ENCODE measurements at places on chromosomes 3 and 15. TPM values are rescaled to one million over a fixed set of nuclear protein-coding genes. Genes with fewer than 3 reads are reported as not detected.

EIF2B5 gene
- total RNA-seq, result 37.4 TPM

NMB gene
- total RNA-seq, result 0.53 TPM

PLCB2 gene
- not detected for total RNA-seq

SLC9C1 gene
- total RNA-seq, result not detected

TGM5 gene
- 0.14 TPM for total RNA-seq

CPLX3 gene
- not detected for total RNA-seq

EFCC1 gene
- total RNA-seq, result 0.29 TPM

THRB gene
- not detected for total RNA-seq

SI gene
- not detected for total RNA-seq

USP4 gene
- total RNA-seq, result 13.5 TPM

DNA sequence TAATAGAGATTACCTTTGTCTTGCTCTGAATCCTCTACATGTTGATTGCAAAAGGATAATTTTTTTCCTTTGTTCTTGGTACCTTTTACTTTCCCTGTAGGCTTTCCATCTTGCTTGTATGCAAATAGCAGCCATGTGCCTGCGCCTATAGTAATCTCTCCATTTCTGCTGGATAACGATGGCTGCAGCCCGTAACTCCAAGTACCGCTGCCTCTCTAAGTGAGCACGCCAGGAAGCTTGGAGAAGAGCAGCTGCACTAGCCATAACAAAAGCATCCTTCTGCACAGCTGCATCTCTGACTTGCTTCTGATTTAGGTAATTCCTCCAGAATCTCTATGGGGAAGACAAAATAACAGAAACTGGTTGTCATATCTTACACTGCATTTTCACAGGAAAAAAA is 89.3 kb downstream of the NR2E3 start:
- no peak for DNase-seq

GRCh38 chr3:111737047-111737705 is 121.9 kb upstream of the PHLDB2 start:
- DNase-seq, result no peak

- DNase-seq, result no peak
Measured at GRCh38 chr15:38307861-38308641, 55.4 kb downstream of the SPRED1 start.

GRCh38 chr15:74291101-74292071 is 55.3 kb downstream of the CCDC33 start:
- DNase-seq, result peak; percentile 92

DNA sequence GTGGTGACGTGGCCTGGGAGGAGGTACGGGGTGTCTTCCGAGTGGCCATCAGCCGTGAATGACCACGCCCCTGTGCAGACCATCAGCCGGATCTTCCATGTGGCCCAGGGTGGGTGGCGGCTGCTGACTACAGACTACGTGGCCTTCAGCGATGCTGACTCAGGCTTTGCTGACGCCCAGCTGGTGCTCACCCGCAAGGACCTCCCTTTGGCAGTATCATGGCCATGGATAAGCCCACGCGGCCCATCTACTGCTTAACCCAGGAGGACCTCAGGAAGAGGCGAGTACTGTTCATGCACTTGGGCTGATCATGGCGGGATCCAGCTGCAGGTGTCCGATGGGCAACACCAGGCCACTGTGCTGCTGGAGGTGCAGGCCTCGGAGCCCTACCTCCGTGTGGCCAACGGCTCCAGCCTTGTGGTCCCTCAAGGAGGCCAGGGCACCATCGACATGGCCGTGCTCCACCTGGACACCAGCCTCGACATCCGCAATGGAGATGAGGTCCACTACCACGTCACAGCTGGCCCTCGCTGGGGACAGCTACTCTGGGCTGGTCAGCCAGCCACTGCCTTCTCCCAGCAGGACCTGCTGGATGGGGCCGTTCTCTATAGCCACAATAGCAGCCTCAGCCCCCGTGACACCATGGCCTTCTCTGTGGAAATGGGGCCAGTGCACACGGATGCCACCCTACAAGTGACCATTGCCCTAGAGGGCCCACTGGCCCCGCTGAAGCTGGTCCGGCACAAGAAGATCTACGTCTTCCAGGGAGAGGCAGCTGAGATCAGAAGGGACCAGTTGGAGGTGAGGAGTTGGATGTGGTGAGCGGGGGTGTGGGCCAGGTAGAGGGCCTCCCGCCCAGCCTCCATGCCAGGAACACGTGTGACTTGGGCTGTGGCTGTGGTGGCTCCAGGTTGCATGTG is 178.4 kb downstream of the TBC1D2B start:
- DNase-seq, result no peak

GRCh38 chr15:38609097-38609738 is 44.6 kb upstream of the RASGRP1 start:
- DNase-seq, result no peak

- no peak for DNase-seq
Measured at GRCh38 chr3:124765197-124765840, 35.1 kb downstream of the UMPS start.

DNA sequence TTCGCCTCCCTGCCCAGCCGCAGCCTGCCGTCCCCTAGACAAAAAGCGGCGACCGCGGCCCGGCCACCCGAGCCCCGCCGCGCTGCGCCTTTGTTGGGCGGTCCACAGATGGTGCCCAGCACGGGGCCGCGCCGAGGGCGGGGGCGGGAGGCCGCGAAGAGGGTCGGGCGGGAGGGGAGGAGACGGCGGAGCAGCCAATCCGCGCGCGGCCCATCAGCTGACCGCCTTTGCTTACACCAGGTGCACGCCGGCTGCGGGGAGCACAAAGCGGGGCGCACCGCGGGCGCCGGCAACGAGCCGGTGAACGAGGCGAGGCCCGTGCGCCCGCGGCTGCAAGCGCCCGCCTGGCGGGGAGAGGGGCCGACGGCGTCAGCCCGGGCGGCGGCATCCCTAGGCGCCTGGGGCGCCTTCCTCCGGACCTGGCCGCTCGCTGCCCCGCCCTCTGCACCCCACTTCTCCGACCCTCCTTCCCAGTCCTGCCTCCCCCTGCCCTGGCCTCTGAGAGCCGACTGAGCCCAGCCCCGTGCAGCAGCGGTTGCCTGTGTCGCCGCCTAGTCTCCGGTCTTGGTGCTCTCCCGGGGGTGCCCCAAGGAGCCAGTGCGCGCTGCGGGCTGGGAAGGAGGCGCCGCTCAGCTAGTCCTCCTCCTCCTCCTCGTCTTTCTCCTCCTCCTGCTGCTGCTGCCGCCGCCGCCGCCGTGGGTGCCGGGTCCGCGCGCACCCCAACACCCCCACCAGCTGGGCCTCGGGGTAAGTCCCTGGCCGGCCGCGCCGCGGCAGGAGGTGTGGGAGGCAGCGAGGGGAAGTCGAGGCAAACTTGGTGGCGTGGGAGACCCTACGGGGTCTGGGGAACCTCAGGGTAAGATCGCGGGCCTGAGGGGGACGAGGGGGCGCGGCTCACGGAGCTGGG is at the start of gene LRRN1:
Gene LRRN1 (plus strand): TSS at position 259 of the 907 bp plus-strand sequence. CDS start 45,211 bp downstream, outside the sequence.
- peak; percentile 16 for DNase-seq

DNA sequence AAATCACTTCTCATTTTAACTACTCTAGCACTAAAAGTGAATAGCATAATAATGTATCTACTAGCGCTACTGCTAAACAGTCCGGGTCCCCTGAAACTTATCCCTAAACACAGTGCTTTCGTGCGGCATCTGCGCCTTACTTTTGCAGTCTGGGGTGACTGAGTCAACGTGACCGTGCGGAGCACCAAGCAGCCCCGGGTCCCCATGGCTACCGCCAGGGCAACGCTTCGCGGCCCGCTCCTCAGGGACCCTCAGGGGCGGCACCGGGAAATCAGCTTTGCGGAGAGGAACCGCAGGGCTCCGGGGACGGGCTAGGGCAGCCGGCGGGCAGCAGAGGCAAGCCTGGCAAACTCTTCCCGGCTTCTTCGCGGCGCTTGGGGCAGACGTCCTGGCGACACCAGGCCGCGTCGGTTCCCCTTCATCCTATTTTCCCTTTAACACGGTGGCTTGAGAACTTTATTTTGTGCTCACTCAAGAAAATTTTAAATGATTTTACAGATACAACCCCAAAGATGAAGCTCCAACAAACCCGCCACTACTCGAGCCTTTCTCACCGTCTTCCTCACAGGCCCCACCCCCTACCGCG is 757 bp upstream of the DIPK2A start:
- DNase-seq, result peak; percentile 35

GRCh38 chr3:16301507-16301906 is 36.5 kb downstream of the OXNAD1 start:
- DNase-seq, result no peak

GRCh38 chr3:88758676-88759075 is 348.7 kb upstream of the EPHA3 start:
- no peak for DNase-seq

GRCh38 chr3:182981038-182981380 is 671 bp upstream of the DCUN1D1 start:
- DNase-seq, result no peak

GRCh38 chr3:74001436-74001835 is 376.7 kb upstream of the PDZRN3 start:
- DNase-seq, result no peak

DNA sequence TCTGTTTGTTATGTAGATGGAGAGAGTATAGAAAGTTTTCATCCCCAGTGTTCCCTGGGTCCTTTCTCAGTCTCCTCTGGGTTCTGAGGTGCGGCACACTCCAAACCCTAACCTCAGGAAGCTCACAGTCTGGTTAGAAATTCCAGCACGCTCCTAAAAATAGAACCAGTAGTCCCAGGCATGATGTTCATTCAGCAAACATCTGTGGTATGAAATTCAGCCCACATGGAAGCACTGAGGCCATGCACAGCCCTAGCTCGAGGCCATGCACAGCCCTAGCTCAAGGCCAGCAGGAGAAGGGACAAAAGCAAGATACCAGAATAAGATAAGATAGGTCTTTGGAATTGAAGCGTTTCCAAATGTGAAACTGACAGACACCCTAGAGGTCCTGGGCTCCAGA is 82.3 kb upstream of the OXTR start:
- DNase-seq, result peak; percentile 79

DNA sequence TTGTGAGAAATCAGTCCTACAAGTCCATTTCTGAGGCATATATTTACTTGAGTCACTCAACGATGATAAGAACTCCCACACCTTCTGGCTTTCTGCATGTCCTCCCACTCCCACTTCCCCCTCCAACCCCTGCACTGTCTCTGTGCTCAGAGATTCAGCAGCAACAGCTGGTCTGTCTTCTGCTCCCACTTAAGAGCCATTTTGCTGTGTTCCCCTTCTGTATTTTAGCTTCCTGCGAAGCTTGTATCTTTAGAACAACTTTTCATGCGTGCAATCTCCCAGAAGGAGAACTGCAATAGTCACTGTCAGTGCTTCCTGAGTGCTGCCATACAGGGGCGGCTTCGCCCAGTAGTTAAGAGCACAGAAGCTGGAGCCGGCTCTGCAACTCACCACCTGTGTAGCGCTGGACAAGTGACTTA is 90.0 kb upstream of the SPATA12 start:
- DNase-seq, result no peak

GRCh38 chr3:111885578-111885977 is 26.5 kb downstream of the PHLDB2 start:
- DNase-seq, result no peak

- no peak for DNase-seq
Measured at GRCh38 chr3:170204509-170204908, 17.7 kb upstream of the PRKCI start.

GRCh38 chr15:47351501-47351900 is 365.8 kb upstream of the SEMA6D start:
- DNase-seq, result no peak

- peak; percentile 4 for DNase-seq
Measured at GRCh38 chr3:21331321-21331720, 419.7 kb downstream of the ZNF385D start.

DNA sequence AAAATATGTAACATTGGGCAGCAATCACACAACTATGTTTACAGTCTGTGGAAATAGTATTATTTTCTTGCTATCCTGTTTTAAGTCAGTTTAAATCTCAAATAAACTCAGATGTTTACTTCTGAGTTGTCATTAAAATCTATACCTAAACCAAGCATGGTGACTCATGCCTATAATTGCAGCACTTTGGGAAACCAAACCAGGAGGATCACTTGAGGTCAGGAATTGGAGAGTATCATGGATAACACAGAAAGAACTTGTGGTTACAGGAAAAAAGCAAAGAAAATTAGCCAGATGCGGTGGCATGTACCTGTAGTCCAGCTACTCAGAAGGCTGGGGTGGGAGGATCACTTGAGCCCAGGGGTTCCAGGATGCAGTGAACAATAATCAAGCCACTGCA is 631.6 kb upstream of the EPHA6 start:
- DNase-seq, result peak; percentile 6

DNA sequence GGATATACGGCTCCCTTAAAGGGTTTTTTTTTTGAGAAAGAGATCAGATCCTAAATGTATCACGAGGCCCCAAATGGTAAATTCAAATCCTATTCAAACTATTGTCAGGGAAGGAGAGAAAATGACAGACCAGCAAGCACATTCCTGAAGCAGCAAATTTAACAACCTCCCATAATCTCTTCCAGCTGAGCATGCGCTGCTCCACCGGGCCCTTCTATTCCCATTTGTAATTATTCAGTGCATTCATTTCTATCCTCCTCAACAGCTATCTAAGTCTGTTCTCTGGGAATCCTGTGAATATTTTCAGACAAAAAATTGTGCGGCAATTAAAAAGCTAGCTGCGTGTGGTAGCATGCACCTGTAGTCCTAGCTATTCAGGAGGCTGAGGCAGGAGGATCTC is 43.2 kb downstream of the MAGI1 start:
- DNase-seq, result no peak

DNA sequence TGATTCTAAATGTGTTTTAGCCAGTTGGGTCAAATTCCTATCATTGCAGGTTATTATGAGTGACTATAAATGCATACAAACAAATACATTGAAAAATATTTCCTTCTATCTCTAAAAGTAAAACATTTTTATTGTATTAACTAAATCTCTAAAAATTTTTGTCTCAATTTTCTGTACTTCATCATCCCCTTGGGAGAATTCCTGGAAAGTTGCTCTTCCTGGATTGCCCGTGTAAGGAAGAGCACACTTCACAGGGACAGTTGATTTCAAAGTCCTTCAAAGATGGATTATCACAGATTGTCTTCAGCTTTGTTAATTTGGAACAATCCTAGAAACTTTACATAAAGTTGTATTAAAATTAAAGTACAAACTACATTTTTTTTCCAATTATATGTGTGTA is 595.6 kb downstream of the ROBO1 start:
- no peak for DNase-seq

- no peak for DNase-seq
Measured at GRCh38 chr15:48579945-48580671, 65.4 kb downstream of the FBN1 start.

- DNase-seq, result no peak
Measured at GRCh38 chr3:158770741-158771350, 31.0 kb upstream of the MFSD1 start.

- no peak for DNase-seq
Measured at GRCh38 chr3:19749448-19750017, 184.5 kb downstream of the EFHB start.

- DNase-seq, result no peak
Measured at GRCh38 chr15:28273468-28273867, 48.5 kb downstream of the HERC2 start.

GRCh38 chr3:73622091-73622805 is 2.5 kb downstream of the PDZRN3 start:
- no peak for DNase-seq

- DNase-seq, result peak; percentile 92
Measured at GRCh38 chr3:39260957-39261356, 18.9 kb downstream of the CX3CR1 start.

- DNase-seq, result peak; percentile 35
Measured at GRCh38 chr3:11671648-11672100, 28.0 kb upstream of the VGLL4 start.

- DNase-seq, result peak; percentile 78
Measured at GRCh38 chr3:177443469-177443868, 246.2 kb upstream of the TBL1XR1 start.

GRCh38 chr15:25171856-25172687 is 217.3 kb downstream of the SNRPN start:
- DNase-seq, result no peak
